Cerebellar nuclear complex (tissue), 1 donor: ENCODE measurements at places on chromosomes 4 and X.

- no peak for DNase-seq
These were observed 17.0 kb downstream of the PAQR3 start for GRCh38 chr4:78922207-78922606.

GRCh38 chr4:35315419-35315818 lies 928.9 kb downstream of the ARAP2 start:
- no peak for DNase-seq

DNA sequence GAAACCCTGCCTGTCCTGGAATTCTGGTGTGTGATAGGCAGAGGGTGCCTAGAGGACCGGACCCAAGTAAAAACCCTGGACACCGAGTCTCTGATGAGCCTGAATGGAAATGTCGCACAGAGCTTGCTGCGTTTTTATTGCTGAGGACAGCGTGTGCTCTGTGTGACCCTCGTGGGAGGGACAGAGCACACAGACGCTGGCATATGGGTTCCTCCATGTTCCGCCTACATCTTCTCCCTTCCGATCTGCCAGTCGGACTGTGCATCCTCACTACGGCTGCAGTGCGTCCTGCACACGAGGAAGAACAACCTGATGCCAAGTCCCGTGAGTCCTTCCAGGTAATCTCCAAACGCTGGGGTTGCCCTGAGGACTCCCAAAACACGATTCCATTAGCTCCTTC lies 68.3 kb downstream of the AFAP1 start:
- DNase-seq: no peak

DNA sequence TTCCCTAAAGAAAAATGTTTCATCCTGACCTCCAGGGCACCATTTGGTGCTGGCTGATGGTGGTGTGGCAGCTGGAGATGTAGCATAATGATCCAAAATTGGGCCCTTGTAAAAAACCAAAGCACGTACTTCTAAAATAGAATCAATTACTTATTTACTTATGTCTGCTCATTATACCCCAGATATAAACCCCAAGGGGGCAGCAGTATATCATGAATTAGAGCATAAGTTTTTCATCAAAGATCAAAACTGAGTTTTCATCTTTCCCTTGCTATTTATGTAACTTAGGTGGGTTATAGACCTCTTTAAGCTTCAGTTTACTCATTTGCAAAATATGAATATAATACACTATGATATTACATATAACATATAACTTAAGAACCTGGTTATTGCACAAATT lies 241.1 kb downstream of the TACR3 start:
- no peak for DNase-seq

DNA sequence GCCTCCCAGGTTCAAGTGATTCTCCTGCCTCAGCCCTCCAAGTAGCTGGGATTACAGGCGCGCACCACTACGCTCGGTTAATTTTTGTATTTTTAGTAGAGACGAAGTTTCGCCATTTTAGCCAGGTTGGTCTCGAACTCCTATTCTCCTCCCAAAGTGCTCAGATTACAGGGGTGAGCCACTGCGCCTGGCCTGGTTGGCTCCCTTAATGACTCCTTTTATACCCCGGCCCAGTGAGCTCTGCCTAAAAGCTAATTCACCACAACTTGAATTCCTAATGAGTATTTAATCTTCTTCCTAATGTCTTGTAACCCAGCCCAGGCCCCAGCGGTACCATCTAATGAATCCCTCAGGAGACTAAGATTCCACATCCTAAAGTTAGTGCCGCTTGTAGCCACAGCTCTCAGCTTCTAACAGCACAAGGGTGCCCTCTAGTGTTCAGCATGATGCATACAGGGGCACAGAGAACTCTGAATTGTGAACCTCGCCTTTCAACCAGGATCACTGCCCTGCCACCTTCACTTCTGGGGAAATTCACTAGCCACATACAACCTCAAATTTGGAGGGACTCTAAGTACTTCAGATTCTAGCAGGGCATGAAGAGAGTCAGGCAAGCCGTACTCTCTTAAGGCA lies 89.5 kb downstream of the OR13H1 start:
- DNase-seq: no peak

DNA sequence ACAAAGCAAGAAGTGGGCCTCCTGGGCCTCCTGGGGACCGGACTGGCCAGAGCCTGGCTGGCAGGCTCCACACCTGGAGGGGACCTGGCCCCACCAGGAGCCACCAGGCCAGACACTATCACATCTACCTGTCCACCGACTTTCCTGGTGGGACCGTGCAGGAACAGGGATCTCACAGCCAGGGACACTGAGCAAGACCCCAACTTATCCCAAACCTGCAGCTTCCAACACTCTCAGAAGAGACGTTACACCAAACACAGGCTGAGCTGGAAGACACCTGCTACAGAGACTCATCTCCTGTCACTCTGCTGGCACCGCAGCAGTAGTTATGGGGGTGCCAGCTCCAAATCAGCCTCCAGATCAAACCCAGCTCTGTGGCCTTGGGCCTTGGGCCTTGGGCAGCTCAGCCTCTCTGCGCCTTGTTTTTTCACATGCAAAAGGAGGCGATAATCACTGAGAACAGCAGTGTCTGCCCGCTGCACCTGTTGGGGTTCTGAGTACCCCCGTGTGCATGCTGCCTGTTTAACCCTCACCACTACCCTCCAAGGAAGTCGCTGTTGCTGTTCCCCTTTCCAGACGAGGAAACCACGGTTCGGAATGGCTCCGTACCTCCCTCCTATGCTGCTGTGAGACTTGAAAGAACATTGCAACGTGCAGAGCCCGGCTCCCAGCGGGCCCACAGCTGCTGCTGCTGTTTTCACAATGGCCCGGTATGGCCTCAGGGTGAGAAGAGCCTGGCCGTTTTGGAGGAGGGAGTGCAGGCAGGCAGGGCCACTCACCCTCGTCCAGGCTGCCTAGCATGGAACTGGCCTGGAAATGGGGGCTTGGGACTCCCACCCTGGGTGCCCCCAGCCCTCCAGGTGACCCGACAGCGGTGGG lies 69.6 kb downstream of the ADRA2C start:
- DNase-seq: no peak

- DNase-seq: no peak
These were observed 1.9 kb downstream of the STK26 start for GRCh38 chrX:132025041-132025440.

DNA sequence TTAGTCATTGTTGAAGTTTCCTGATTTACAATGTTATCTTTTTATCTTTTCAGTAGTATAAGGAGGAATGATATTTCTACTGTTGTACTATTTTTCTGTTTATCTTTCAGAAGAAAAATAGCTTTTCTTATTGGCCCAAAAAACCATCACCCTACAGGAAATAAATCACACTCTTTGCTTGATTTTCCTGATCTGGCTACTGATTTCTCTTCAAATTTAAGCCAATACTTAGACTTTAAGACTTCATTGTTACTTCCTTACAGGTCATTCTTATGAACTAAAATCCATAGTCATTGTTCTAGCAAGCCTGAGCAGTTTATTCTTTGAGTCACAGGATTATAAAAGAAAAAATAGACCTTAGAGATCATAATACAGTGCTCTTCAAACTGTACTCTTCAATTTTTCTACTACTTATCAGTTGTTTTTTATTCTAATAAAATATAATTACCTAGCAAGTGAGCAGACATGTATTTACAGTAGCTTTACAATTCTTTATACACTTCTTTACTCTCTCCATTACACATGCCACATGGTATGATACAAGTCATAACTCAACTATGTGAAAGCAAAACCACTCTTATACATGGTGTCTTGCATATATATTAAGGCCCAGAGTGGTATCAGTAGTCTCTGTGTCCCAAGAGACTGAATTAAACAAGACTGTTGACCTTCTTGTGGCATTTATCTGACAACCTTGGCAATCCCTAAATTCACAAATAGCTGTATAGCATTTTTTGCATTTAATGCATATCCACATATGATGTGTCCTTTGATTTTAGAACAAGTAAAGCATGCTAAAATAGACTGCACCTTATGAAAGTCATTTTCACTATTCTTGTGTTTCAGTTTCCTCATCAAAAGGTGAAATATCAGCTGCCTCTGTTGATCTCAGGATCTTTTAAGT lies 47.9 kb downstream of the TET2 start:
- no peak for DNase-seq

GRCh38 chr4:129337228-129337620 lies 241.3 kb downstream of the C4orf33 start:
- no peak for DNase-seq

DNA sequence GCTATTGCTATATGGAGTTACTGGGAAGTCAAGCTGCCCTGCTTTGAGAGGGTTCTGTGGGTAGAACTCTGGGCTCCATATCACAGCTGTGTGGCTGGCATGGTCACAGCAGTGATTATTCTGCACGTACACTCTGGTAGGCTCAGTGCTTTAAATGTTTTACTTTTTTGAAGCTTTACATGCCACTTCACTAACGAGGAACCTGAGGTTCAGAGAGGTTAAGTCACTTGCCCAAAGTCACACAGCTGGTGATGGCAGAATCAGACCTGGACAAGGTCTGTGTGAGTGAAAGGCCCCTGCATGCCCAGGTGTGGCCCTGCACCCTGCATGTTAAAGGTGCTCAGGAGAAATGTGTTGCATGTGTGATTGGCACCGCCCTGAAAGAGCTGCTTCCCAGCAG lies 24.5 kb downstream of the EVC start:
- DNase-seq: no peak

DNA sequence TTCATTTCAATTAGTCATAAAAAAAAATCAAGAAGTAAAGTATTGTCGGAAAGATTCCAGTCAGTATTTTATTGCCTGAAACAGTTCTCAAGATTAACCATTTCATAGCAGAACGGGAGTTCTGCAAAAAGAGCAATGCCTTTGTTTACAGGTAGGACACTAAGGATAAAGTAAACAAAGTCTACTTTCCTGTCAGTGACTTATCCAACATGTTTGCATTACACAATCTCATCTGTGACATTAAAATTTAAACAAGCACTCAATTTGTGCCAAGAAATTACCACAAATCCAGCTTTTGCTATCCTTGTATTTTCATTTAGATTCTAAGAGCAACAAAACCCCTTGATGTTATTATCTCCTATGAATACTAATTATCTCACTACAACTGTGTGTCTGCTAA lies 306.5 kb upstream of the LDB2 start:
- DNase-seq: no peak

GRCh38 chr4:188308142-188308541 lies 168.9 kb downstream of the TRIML1 start:
- no peak for DNase-seq

- DNase-seq: no peak
These were observed 442.2 kb downstream of the PABPC4L start for GRCh38 chr4:133759428-133759827.
